ENCODE measurements at places on chromosomes 7 and 10. TPM values are rescaled to one million over a fixed set of nuclear protein-coding genes. Genes with fewer than 3 reads are reported as not detected.

DNA sequence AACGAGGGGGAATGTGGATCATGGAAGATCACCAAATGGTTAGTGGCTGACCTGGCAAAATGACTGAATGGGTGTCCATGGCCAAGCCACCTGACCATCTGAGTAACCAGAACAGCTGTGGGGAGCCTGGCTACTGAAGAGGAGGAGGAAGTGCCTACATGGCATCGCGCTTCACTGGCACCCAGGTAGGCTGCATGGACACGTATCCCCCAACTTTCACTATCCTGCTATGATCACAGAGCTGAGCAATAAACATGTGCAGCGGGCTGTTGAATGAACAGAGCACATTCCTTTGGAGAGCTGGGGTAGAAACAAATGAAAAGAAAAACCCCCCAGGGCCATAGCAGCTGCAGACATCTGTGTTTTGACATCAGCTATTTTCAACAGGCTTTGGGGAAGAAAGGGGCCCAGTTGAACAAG is 6.5 kb downstream of the AKR1B1 start:
- no peaks in the 10 kb centered on the region for H3K27me3 ChIP-seq
- H3K4me3 ChIP-seq, result no peak overlapping the region
- H3K36me3 ChIP-seq, result no peaks in the 10 kb centered on the region
- H3K4me1 ChIP-seq, result peaks cover 20% of the 10 kb centered on the region

- H3K36me3 ChIP-seq, result peaks cover 5% of the 10 kb centered on the region
- no peak overlapping the region for H3K4me3 ChIP-seq
- peaks cover 23% of the 10 kb centered on the region for H3K4me1 ChIP-seq
- no peaks in the 10 kb centered on the region for H3K27me3 ChIP-seq
Measured at GRCh38 chr7:129616530-129616929, 5.0 kb downstream of the NRF1 start.

- no peaks in the 10 kb centered on the region for H3K36me3 ChIP-seq
- no peaks in the 10 kb centered on the region for H3K27me3 ChIP-seq
- no peak overlapping the region for H3K4me3 ChIP-seq
- DNase-seq, result no peak
- no peak overlapping the region for H3K27ac ChIP-seq
- H3K4me1 ChIP-seq, result no peaks in the 10 kb centered on the region
Measured at GRCh38 chr7:137691566-137691965, 155.2 kb downstream of the DGKI start.

- DNase-seq, result no peak
- H3K36me3 ChIP-seq, result no peaks in the 10 kb centered on the region
- no peaks in the 10 kb centered on the region for H3K4me1 ChIP-seq
- H3K4me3 ChIP-seq, result no peak overlapping the region
- H3K27ac ChIP-seq, result no peak overlapping the region
Measured at GRCh38 chr10:76882245-76882644, 755.4 kb downstream of the KCNMA1 start.

DNA sequence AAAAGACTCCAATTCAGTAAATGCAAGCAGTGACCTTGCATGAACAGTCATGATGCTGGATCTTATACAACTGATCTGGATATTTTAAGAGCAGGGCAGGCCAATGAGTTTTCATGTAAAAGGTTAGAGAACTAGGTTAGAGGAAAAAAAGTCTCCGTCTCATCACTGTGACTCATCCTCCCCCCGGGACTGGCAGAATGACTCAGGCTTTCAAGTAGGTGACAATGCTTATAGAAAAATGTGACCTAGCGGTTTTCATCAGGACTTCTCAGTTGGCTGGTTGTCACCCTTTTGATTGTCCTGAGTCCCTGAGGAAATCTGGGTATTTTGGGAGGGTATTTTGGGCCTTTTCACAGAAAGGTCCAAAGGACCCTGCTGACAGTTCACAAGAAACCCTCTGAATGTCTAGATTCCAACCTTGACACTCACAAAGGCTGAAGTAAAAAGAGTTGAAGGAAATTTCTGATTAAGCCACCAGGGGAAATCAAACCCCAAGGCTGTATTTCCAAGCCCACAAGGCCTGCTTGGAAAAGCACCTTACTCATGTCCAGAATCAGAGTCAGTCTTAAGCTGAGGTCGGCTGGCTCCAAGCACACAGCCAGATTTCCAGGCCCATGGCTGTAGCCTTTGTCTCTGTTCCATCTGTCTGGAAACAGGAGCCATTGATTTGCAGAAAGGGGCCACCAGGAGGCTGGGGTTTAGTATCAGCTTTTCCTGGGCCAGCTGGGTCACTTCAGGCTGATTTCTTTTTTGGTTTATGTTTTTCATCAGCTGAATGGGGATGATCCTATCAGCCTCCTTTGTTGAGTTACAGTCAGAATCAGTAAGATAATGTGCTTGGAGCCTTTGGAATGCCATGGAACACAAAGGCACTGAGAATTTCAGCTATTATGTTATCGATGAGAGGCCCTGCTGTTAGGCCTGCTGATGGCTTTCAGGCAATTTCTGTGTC is 226.4 kb upstream of the HABP2 start:
- no peak for DNase-seq
- no peak overlapping the region for H3K4me3 ChIP-seq
- no peaks in the 10 kb centered on the region for H3K36me3 ChIP-seq
- no peaks in the 10 kb centered on the region for H3K27me3 ChIP-seq
- no peak overlapping the region for H3K27ac ChIP-seq

DNA sequence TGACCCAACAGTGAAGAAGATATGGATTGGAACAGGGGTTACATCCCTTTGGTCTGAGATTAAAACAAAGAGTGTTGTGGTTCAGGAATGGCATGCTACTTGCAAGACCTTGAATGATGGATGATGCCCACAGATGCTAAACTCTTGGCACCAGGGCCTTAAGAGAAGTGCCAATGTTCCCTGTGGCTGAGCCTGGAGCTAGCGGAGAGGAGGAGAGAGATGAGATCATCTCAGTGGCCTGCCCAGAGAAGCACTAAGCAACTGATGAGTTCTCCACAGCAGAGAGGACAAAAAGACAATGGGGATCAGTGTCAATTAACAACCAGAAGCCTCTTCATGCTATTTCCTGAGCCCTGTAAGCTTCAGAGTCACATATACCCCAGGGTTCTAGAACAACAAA is 97.8 kb downstream of the ELAPOR2 start:
- H3K4me3 ChIP-seq, result no peak overlapping the region
- H3K27me3 ChIP-seq, result no peaks in the 10 kb centered on the region
- DNase-seq, result no peak
- no peaks in the 10 kb centered on the region for H3K36me3 ChIP-seq
- H3K4me1 ChIP-seq, result no peaks in the 10 kb centered on the region

- H3K27ac ChIP-seq, result no peak overlapping the region
- H3K27me3 ChIP-seq, result no peaks in the 10 kb centered on the region
- H3K4me1 ChIP-seq, result no peaks in the 10 kb centered on the region
- H3K36me3 ChIP-seq, result no peaks in the 10 kb centered on the region
- DNase-seq, result no peak
Measured at GRCh38 chr7:16396766-16397500, 24.4 kb downstream of the CRPPA start.

Gene SFMBT2
- 38.6 TPM for total RNA-seq

Gene NPC1L1
- total RNA-seq, result 0.21 TPM

Gene STEAP4
- total RNA-seq, result not detected

Gene IDI2
- total RNA-seq, result not detected

All from naive thymus-derived CD4-positive, alpha-beta T cell (primary cell).